Right renal pelvis (tissue), 4 donors: ENCODE measurements at places on chromosomes 3 and 15. TPM values are rescaled to one million over a fixed set of nuclear protein-coding genes. Genes with fewer than 3 reads are reported as not detected.
A peak's percentile ranks its signal among the peaks of the same experiment; 100 is the strongest.

- DNase-seq, result no peak
Observed at GRCh38 chr3:141280690-141281089, 49.1 kb downstream of the PXYLP1 start.

DNA sequence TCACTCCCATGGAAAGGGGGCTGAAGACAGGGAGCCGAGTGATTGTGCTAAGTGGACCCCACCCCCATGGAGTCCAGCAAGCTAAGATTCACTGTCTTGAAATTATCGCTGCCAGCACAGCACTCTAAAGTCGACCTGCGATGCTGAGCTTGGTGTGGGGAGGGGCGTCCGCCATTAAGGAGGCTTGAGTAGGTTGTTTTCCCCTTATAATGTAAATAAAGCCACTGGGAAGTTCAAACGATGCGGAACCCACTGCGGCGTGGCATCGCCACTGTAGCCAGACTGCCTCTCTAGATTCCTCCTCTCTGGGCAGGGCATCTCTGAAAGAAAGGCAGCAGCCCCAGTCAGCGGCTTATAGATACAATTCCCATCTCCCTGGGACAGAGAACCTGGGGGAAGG, 10.9 kb upstream of the SRGAP3 start:
- no peak for DNase-seq

- peak; percentile 67 for DNase-seq
Observed at GRCh38 chr3:168249550-168250414, 154.1 kb upstream of the GOLIM4 start.

The CPLX3 gene
- polyA plus RNA-seq, result 0.13 TPM

The TIMP4 gene
- polyA plus RNA-seq, result 1.1 TPM
